ENCODE measurements at places on chromosomes 7 and 10.

DNA sequence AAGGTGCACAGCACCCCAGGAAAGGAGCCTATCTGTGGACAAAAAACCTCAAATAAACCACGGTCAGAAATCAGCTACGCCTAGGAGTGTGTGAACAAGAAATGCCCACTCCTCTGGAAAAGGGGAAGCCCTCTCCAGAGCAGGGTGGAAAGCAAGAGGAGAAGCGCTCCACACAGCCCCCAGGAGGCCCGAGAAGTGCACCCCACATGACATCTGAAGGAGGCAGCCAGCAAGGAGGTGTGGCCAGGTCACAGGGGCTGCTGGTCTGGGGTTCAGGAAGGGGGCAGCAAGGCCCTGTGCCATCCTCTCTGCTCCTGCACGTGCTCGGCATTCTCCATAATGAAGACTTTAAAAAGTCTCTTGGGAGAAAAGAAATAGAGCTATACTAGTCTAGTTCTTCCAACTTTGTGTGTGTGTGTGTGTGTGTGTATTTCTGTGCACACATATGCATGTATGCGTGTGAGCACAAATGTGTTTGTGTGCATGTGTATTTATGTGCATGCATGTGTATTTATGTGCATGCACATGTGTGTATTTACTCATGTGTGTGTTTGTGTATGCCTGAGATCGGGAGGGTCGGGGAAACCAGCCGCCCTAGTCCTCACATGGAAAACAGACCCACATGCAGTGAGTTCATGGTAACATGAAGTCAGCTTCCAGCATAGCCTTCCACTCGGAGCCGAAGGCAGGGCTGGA, 76.5 kb downstream of the TNS3 start:
- no peak for DNase-seq

DNA sequence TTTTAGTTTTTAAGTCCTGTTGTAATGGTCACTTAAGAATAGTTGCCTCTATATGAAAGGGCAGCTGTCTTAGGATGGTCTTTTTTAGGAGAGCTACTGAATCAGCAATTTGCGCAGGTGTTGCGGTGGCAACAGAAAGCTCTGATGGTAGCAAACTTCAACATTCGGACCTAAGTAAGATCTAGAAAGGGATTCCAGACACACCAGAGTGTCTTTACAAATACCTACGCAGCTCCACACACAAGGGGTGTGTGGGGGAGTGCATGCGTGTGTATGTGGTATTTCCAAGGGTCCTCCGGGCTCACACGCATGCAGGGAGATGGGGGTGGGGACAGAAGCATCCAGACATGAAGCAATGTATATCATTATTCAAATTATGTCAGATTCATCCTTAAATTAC, 438.6 kb upstream of the MGMT start:
- DNase-seq: no peak

GRCh38 chr7:117669818-117670217, 190.0 kb downstream of the CFTR start:
- no peak for DNase-seq

- DNase-seq: peak; percentile 57
Observed at GRCh38 chr10:33201971-33202370, 132.5 kb downstream of the NRP1 start.

DNA sequence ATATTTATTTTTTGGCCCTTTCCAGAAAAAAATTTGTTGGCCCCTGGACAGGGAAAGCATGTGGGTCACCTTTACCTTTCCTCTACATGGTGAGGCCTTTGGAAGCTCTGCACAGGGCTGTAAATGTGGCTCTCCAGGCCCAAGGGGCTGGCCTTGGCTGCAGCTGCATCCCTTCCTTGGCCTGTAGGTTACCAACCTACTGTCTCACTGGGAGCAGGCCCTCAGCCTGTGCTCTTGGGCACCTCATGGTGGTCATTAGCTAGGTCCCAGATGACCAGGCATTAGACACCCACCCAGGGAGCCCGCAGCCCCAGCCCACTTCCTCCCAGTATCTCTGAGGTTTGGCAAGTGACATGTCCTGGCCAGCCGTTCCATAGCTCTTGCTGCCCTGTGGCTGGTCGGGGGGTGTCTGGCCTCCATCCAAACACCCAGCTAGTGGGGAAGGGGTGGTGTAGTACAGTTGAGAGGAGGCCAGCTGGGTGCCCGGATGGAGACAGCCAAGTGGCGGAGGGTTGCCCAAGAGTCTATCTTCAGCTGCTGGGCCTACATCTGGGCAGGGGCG, 7.1 kb upstream of the CPA5 start:
- DNase-seq: no peak

- no peak for DNase-seq
Observed at GRCh38 chr10:88333248-88333630, 249.9 kb downstream of the RNLS start.
